ENCODE measurements at places on chromosomes 2 and 18. TPM values are rescaled to one million over a fixed set of nuclear protein-coding genes. Genes with fewer than 3 reads are reported as not detected.

DNA sequence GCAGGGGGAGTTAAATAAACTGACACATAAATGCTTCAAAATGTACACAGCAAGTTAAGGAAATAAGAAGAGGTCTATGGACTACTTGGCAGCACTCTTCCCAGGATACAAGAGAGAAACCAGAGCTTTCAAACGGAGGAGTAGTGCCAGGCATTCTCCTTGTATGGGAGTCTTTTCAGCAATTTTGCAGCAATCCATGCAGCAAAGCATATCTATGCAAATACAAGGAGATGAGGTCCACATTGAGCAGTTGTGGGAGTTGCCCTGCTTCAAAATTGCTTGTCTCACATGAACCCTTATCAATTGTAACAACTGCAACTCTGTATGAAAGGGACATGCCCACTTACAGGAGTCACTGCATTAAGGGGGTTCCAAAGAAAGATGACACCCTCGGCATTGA is 37.8 kb downstream of the SCN9A start:
- no peak overlapping the region for H3K4me3 ChIP-seq
- H3K27ac ChIP-seq, result no peak overlapping the region
- no peak for DNase-seq
- no peaks in the 10 kb centered on the region for H3K4me1 ChIP-seq
- H3K27me3 ChIP-seq, result peaks cover 2% of the 10 kb centered on the region
- no peaks in the 10 kb centered on the region for H3K36me3 ChIP-seq

DNA sequence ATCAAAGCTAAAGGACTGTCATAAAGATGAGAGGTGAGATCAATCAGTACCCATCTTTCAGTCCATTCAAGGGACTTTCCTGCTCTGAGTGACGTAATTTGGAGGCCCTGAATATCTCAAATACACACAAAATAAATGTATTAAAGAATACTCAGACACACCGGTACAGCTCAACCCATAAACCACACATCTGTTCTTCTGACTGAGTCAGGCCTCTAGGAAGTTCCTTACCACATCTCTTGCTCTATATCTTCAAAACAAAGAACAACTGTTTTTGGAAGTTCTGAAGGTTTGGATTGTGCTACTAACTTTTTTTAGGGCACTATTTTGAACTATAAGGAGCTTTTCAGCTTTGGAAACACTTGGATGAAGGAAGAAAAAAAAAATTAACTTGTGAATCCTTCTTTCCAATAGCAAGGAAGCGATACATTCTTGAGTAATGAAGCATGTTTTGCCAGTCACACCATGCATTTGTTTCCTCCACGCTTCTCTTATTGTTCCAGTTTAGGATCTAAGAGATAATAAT is 866.5 kb upstream of the VRK2 start:
- no peak for DNase-seq
- no peaks in the 10 kb centered on the region for H3K4me1 ChIP-seq
- H3K27ac ChIP-seq, result no peak overlapping the region

- H3K27ac ChIP-seq, result no peak overlapping the region
- DNase-seq, result no peak
- H3K27me3 ChIP-seq, result no peaks in the 10 kb centered on the region
- H3K36me3 ChIP-seq, result no peaks in the 10 kb centered on the region
- H3K4me1 ChIP-seq, result peaks cover 2% of the 10 kb centered on the region
Observed at GRCh38 chr2:147538821-147539220, 306.0 kb upstream of the ACVR2A start.

DNA sequence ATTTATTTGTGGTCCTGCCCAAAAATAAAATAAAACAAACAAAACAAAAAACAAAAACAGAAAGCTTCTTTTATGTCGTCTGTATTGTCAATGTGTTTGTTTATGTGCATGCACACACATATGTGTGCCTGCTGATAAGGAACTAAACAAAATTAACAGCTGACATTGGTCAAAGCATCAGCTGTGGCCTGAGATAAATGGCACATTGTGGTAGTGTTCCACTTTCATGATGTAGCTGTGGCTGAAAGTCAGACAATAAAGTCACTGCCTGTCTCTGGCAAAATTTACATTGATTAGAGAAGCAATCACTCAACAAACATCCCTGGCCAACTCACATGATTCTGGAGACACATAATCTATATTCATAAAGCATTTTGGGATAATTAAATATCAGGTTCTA is 203.4 kb upstream of the PIK3C3 start:
- H3K27ac ChIP-seq, result no peak overlapping the region
- DNase-seq, result no peak
- H3K4me1 ChIP-seq, result no peaks in the 10 kb centered on the region

DNA sequence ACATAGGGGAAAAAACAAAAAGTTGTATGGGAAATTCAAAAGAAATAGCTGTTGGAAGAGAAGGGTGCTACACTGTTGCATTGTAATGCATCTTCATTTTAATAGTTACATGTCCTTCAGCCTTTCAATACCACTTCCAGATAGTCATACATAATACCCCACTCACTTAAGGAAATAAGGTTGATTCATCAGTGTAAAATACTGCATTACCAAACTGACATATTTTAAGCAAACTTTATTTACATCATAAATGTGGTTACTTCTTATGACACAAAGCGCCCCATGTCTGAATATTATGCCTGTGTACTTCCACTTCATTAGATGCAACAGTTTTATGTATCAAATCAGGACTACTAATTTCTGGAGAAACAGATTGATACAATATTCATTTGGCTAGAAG is 4.5 kb downstream of the RBMS1 start:
- peak overlapping the region; percentile 47 for H3K27ac ChIP-seq
- DNase-seq, result no peak
- H3K36me3 ChIP-seq, result no peaks in the 10 kb centered on the region
- no peak overlapping the region for H3K4me3 ChIP-seq
- peaks cover 67% of the 10 kb centered on the region for H3K4me1 ChIP-seq

- H3K4me1 ChIP-seq, result peaks cover 3% of the 10 kb centered on the region
- no peak overlapping the region for H3K4me3 ChIP-seq
- H3K36me3 ChIP-seq, result no peaks in the 10 kb centered on the region
- H3K27me3 ChIP-seq, result peaks cover 25% of the 10 kb centered on the region
- no peak overlapping the region for H3K27ac ChIP-seq
Observed at GRCh38 chr2:51613-52012, 5.3 kb upstream of the FAM110C start.

DNA sequence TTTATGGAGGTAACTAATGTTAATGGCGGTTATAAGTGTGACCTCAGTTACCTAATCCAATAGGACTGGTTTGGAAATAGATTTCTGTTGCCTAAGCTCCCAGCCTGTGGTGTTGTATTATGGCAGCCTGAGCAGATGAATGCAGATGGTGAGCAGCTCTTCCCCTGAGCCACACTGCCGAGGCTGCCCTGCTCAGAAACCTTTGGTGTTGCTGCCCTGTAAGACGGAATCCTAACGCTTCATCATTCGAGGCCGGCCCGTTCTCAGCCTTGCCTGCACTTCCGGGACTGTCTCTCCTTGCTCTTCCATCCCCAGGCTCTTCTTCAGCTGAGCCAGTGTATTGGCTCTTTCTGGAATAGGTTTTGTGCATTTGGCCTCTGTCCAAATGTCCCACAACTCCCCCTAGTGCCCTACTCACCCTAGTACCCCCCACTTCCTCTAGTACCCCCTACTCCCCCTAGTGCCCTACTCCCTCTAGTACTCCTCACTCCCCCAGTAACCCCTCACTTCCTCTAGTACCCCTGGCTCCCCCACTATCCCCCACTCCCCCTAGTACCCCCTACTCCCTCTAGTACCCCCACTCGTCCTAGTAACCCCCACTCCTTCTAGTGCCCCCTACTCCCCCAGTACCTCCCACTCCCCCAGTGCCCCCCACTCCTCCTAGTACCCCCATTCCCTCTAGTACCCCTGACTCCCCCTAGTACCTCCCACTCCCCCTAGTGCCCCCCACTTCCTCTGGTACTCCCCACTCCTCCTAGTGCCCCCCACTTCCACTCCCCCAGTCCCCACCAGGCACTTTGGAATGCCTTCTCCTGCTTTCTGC is 106.0 kb upstream of the TAF1B start:
- DNase-seq, result peak; percentile 56
- H3K4me3 ChIP-seq, result no peak overlapping the region
- no peaks in the 10 kb centered on the region for H3K36me3 ChIP-seq
- peak overlapping the region; percentile 92 for H3K27ac ChIP-seq
- no peaks in the 10 kb centered on the region for H3K27me3 ChIP-seq
- peaks cover 53% of the 10 kb centered on the region for H3K4me1 ChIP-seq

DNA sequence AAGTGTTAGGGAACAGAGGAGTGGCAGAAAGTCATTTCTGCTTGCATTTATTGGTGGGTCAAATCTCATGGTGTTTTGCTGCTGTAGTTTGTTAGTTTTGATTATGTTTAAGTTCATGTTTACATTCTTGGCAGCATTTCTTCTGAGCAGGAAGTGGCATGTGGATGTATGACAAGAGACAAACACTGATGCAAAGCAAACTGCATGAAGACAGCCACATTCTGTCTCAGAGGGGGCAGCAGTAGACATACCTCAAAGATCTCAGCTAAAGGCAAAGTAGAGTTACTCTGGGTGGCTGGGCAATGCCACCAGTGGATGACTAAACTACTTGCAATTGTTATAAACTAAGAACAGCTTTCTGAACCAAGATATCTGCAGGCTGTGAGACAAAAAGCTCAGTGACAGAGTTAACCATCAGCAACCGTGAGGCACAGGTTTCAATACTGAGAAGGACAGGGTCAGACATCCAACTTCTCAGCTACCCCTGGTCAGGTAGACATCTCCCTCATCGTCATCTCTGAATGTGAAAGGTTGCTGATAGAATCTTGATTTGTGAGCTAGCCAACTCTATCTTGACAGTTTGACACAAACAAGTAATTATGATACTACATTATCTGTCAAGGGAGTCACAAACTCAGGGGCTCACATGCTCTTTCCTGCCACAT is 16.4 kb downstream of the GALNT3 start:
- H3K4me3 ChIP-seq, result no peak overlapping the region
- no peak overlapping the region for H3K27ac ChIP-seq
- no peaks in the 10 kb centered on the region for H3K4me1 ChIP-seq
- DNase-seq, result no peak
- H3K27me3 ChIP-seq, result no peaks in the 10 kb centered on the region
- peaks cover 3% of the 10 kb centered on the region for H3K36me3 ChIP-seq

DNA sequence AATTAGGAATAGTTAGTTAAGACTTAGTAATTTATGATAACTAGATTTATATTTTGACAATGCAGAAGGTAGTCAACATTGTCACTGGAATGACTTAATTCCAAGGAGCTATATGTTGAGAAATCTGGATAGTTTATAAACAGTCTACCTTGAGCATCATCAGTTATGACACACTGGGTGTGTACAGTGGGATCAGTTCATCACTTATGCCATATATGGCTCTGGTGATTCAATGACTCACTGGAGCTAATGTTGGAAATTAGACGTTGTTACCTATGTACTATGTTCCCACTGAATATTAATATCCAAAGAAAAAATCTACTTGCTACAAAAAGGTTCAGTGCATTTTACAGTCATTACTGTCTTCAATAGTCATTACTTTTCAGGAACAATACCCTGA is 34.0 kb upstream of the ITPRID2 start:
- no peak overlapping the region for H3K27ac ChIP-seq
- no peak overlapping the region for H3K4me3 ChIP-seq
- DNase-seq, result no peak

- DNase-seq, result no peak
- H3K4me3 ChIP-seq, result no peak overlapping the region
- no peaks in the 10 kb centered on the region for H3K4me1 ChIP-seq
- no peaks in the 10 kb centered on the region for H3K27me3 ChIP-seq
- peaks cover 11% of the 10 kb centered on the region for H3K36me3 ChIP-seq
Observed at GRCh38 chr2:44741507-44741906, 200.0 kb upstream of the SIX3 start.

GRCh38 chr2:132276571-132276981 is 114.8 kb upstream of the ANKRD30BL start:
- H3K4me3 ChIP-seq, result no peak overlapping the region
- no peaks in the 10 kb centered on the region for H3K4me1 ChIP-seq
- no peak for DNase-seq
- H3K27me3 ChIP-seq, result peaks cover 2% of the 10 kb centered on the region
- no peaks in the 10 kb centered on the region for H3K36me3 ChIP-seq

- no peak for DNase-seq
- H3K27ac ChIP-seq, result no peak overlapping the region
- no peaks in the 10 kb centered on the region for H3K36me3 ChIP-seq
- H3K27me3 ChIP-seq, result no peaks in the 10 kb centered on the region
- H3K4me3 ChIP-seq, result no peak overlapping the region
Observed at GRCh38 chr2:18999198-18999597, 359.2 kb downstream of the OSR1 start.

GRCh38 chr18:25842665-25843064 is 247.7 kb downstream of the SS18 start:
- H3K4me1 ChIP-seq, result peaks cover 5% of the 10 kb centered on the region
- H3K27me3 ChIP-seq, result peaks cover 5% of the 10 kb centered on the region
- no peak for DNase-seq
- H3K4me3 ChIP-seq, result no peak overlapping the region

- no peak for DNase-seq
- H3K4me1 ChIP-seq, result peaks cover 49% of the 10 kb centered on the region
- H3K27me3 ChIP-seq, result peaks cover 23% of the 10 kb centered on the region
- H3K4me3 ChIP-seq, result no peak overlapping the region
- no peak overlapping the region for H3K27ac ChIP-seq
Observed at GRCh38 chr2:136141510-136142149, 23.7 kb upstream of the CXCR4 start.

DNA sequence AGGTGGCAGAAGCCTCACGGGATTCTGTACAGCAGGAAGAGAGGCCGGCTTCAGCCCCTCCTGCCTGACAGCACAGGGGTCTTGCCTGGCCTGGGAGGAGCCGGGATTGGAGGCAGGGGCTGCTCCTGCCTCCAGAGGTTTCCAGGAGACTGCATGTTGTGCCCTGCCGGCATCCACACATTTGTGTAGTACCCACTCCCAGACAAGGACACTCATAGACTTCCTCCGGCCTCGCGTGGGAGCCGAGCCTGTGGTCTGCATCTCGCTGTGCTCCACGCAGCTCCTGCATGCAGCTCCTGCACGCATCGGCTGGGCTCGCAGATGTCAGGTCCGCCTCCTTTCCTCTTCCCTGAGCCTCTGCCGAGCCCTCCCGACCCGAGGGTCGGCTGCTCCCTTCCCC is 34.7 kb downstream of the TPO start:
- peaks cover 5% of the 10 kb centered on the region for H3K27me3 ChIP-seq
- H3K4me1 ChIP-seq, result no peaks in the 10 kb centered on the region
- no peaks in the 10 kb centered on the region for H3K36me3 ChIP-seq
- no peak overlapping the region for H3K27ac ChIP-seq
- H3K4me3 ChIP-seq, result no peak overlapping the region
- DNase-seq, result no peak

- no peak for DNase-seq
- H3K36me3 ChIP-seq, result no peaks in the 10 kb centered on the region
- H3K4me1 ChIP-seq, result no peaks in the 10 kb centered on the region
Observed at GRCh38 chr2:2230433-2230817, 100.7 kb downstream of the MYT1L start.

DNA sequence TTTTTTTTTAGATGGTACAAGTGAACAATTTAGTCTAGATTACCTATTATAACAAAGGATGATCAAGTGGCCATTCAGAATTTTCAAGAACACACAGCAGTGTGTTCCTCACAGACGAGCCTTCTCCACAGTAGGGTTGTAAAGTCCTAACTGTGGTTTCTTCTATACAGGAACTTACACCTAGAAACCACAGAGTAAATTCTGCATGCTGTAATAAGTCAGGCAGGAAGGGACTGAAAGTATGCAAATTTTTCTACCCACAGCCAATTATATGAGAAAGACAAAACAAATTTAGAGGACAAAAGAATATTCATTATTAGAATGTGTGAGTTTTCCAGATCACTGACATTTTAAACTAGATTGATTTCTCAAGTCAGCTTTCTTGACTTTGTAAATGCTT is 99.5 kb downstream of the RBMS1 start:
- H3K27me3 ChIP-seq, result no peaks in the 10 kb centered on the region
- H3K4me1 ChIP-seq, result peaks cover 52% of the 10 kb centered on the region
- H3K36me3 ChIP-seq, result peaks cover 4% of the 10 kb centered on the region

The RAB31 gene
- 0.48 TPM for total RNA-seq

The CABYR gene
- 0.83 TPM for total RNA-seq

The CLK1 gene
- total RNA-seq, result 86.4 TPM

The AOX1 gene
- total RNA-seq, result 0.65 TPM

The SERPINB11 gene
- not detected for total RNA-seq

The FAP gene
- not detected for total RNA-seq
